ENCODE measurements at places on chromosomes 7 and 10.
A peak's percentile ranks its signal among the peaks of the same experiment; 100 is the strongest.

GRCh38 chr10:29728541-29729049, 93.8 kb upstream of the SVIL start:
- no peak for DNase-seq

- no peak for DNase-seq
Measured at GRCh38 chr7:46741938-46742540, 821.0 kb upstream of the IGFBP3 start.

GRCh38 chr7:33392148-33392547, 262.8 kb downstream of the BBS9 start:
- DNase-seq, result no peak

DNA sequence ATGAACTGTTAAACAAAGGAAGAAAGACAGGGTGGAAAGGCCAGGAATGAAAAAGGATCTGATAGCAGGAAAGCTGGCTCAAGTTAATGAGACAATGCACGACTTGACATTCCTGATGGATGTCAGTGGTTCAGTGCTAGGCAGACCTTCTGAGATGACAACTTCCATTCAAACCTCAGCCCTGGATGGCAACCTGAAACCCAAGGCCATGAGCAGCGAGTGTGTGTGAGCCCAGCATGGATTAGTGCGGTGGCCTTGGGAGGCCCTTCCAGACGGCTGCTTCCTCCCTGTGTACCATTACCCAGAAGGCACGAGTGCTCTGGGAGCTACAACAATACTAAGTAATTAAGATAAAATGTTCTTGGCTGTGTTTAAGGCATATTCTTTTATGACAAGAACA, 18.8 kb downstream of the TRIL start:
- DNase-seq, result no peak

DNA sequence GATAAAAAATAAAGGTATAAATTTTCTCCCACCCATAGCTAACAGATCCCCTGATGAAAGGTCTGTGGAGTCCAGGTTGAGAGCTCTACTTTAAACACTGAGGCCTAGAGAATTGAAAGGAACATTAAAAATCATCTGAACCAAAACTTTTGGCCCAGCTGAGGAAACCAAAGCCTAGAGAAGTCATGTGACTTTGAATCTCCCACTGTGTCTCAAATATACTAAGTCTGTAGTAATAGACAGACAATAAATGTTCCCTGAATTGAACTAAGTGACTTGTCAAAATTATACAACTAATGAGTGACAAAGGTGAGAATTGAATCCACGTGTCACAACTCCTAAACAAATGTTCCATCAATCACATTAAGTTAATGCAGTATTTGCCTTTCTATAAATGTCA, 5.7 kb downstream of the GBX1 start:
- DNase-seq, result no peak

- DNase-seq, result no peak
Measured at GRCh38 chr10:33103863-33104379, 145.9 kb upstream of the ITGB1 start.

- peak; percentile 59 for DNase-seq
Measured at GRCh38 chr7:44541028-44541869, at the start of gene NPC1L1. Gene NPC1L1 (minus strand): TSS chr7:44541330. CDS start chr7:44541259, 71 bp downstream.

- no peak for DNase-seq
Measured at GRCh38 chr7:38524786-38525185, 106.4 kb downstream of the AMPH start.

DNA sequence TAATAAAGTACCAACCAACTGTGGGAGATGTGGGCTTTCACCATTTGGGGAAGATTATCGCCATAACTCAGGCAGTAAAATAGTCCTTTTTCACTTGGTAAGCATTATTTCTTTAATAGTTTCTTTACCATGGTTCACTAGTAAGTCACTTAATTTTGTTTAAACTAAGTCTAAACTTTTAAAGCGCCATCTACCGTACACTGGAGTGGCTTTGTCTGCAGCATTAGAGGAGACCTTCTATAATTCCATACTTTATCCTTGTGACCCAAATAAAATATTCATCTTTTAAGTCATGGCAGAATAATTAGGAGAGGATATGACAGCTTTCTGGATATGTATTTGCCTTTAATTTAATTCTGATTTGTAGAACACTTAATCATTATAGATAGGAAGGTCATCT, 468.0 kb downstream of the MAGI2 start:
- no peak for DNase-seq

- DNase-seq, result no peak
Measured at GRCh38 chr10:103130910-103131309, 62.2 kb downstream of the NT5C2 start.

DNA sequence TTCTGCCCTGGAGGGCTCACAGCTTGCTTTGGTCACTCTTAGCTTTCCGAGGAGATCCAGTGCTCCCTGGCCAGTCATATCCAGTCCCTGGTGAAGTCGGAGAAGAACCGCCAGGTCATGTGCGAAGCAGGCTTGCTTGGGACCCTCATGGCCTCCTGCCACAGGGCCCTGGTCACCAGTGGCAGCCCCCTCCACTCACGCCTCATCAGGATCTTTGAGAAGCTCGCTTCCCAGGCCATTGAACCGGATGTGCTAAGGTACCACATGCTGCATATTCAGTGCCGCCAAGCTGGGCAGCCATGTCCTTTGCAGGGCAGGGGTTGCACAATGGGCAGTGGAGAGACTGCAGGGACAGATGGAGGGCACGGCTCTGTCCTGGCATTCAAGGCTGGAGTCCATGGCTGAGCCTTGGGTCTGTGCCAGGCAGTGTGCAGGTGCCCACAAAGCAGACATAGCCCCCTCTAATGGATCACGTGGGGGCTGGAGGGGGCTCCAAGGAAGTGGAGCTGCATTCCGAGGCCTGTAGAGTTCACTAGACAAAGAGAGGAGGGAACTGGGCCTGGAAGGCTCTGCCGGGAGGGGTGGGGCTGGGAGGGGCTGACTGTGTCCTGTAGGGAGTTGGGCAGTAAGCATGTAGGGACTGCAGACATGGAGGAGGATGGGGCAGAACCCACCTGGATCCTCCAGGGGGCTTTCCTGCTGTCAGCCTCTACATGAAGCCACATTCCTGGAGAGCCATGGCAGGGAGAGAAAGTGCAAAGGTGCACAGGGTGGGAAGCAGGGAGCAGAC, 89.9 kb downstream of the WDFY4 start:
- DNase-seq, result no peak

All from hematopoietic multipotent progenitor cell treated with erythropoietin and hydrocortisone succinate and interleukin-3 and kit ligand, for 17 days (in vitro differentiated cells).